Stimulated activated naive B cell treated with anti-CD40 and anti-IgM and Interleukin-4, amounts not matched to agents 10 μg/mL and 1 μg/mL and 100 μg/mL, for 72 hours (primary cell): ENCODE measurements at places on chromosomes 7 and 10.
A peak's percentile ranks its signal among the peaks of the same experiment; 100 is the strongest.

GRCh38 chr7:68619526-68619925, 978.7 kb upstream of the AUTS2 start:
- H3K4me3 ChIP-seq = no peak overlapping the region
- no peaks in the 10 kb centered on the region for H3K4me1 ChIP-seq
- no peaks in the 10 kb centered on the region for H3K36me3 ChIP-seq
- H3K27me3 ChIP-seq = no peaks in the 10 kb centered on the region
- H3K27ac ChIP-seq = no peak overlapping the region

DNA sequence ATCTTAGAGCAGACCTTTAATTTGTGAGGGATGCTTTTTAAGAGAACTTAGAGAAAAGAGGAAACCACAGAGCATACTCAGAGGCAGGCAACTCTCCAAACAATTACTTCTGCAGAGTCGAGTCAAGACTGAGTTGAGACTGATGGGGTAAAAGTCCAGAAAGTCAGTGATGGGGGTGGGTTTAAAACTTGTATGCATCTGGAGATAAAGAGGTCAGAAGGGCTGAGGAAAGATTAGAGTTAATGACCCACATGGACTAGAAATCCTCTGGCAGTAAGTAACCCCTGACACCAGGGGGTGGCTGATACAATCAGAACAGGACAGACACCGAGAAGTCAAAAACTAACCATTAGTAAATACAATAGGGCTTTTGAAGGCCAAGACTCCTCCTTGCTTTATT, 42.4 kb upstream of the SEPTIN7 start:
- H3K27me3 ChIP-seq = no peaks in the 10 kb centered on the region
- peaks cover 3% of the 10 kb centered on the region for H3K4me1 ChIP-seq
- DNase-seq = no peak
- no peak overlapping the region for H3K4me3 ChIP-seq

DNA sequence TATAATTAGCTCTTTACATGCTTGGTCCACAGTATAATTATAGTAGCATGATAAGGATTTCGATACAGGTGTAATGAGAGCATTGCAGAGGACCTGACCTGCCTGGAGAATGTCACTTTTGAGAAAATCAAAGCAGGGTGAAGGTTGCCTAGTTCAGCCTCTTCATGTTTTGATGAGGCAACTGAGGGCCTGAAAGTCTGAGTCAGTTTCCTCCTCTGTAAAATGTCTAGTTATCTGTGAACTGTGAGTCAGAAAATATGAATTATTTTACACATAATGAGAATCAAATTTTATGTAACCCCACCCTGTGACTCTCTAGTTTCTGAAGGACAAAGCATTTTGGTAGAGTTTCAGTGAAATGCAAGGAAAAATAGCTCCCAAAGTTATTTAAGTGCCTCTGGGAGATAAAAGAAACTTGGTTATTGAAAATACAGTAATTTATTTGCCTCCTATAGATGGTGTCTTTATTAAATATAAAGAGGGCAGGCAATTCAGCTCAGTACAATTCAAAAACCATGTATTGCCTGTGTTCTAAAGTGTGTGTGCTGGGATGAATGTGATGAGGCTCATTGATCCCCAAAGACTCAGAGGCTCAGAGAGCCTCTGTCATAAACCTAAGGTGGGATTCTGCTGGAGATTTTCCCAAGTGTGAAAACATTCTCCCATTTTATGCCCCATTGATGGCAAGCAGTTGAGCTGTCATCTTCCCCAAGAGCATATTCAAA, 37.3 kb upstream of the SAMD9L start:
- H3K27me3 ChIP-seq = peaks cover 27% of the 10 kb centered on the region
- no peak overlapping the region for H3K4me3 ChIP-seq
- no peaks in the 10 kb centered on the region for H3K36me3 ChIP-seq
- no peak overlapping the region for H3K27ac ChIP-seq
- no peaks in the 10 kb centered on the region for H3K4me1 ChIP-seq

GRCh38 chr7:105979405-105979804, 16.3 kb downstream of the CDHR3 start:
- H3K36me3 ChIP-seq = no peaks in the 10 kb centered on the region

DNA sequence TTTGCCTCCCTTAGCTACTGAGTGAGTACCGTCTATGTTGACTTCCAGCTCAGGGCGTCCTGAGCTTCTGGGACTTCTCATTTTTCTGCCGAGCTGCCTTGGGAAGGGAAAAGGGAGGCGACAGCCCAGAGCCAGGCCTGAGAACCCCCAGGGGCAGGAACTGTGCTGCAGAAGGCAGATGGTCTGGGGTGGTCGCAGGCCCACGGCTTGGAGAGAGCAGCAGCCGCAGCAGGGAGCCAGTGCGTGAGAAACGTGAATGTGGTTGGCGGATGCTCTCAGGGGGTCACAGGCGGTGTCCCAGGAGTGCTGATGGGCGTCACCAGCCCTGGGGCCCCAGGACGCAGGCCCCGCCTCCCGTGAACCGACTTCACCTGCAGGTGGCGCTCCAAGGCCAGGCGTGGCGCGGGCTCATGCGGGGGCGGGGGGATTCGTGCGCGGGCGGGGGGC, 9.2 kb upstream of the PWWP2B start:
- DNase-seq = peak; percentile 72
- peak overlapping the region; percentile 75 for H3K4me3 ChIP-seq
- H3K27me3 ChIP-seq = no peaks in the 10 kb centered on the region

DNA sequence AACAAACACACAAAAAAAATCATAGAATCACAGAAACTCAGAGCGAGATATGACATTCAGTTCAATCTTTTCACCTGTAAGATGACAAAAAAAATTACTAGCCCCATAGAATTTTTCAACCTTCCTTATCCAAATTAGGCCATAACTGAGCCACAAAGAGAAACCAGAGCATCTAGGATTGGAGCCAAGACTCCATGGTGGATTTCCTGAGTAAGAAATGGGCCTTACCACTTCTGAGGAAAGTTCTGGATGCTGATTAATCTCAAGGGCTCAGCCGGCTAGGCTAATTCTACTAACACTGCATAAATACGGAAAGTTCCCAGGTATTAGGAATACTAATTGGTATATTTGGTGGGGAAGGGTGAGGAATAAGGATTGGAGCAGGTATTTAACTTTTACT, 16.8 kb downstream of the LIPM start:
- DNase-seq = no peak
- H3K4me1 ChIP-seq = no peaks in the 10 kb centered on the region
- H3K4me3 ChIP-seq = no peak overlapping the region
- H3K27me3 ChIP-seq = no peaks in the 10 kb centered on the region

DNA sequence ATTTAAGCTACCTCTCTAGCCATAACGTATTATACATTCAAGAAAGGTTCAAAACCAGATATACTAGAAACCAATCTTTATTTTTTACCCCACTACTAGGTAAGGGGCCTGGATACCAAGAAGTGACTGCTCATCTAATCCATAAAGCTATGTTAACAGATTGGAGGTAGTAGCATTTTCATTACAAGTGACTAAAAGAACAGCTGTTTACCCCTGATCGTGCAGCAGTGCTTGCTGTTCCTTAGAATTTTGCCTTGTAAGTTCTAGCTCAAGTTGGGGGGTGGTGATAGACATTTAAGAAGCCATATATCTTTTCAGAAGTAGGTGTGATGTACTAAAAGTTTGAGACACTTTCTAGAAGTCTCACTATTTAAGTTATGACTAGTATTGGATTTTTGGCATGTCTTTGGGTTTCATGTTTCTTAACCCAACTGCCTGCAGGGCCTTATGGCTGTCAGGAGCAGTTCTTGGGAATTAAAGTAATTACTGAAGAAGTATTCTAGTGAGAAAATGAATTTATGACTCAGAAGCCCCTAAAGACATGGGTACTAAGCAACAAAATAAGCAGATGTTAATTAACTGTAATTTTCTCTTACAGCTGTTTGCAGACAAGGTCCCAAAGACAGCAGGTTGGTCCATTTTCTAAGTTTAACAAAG, 2.3 kb downstream of the PPIA start:
- H3K4me1 ChIP-seq = peaks cover 35% of the 10 kb centered on the region
- peaks cover 36% of the 10 kb centered on the region for H3K36me3 ChIP-seq
- H3K27ac ChIP-seq = peak overlapping the region; percentile 59
- H3K4me3 ChIP-seq = peak overlapping the region; percentile 96

GRCh38 chr10:103688491-103688890, 166.9 kb downstream of the SH3PXD2A start:
- H3K4me3 ChIP-seq = no peak overlapping the region
- peaks cover 47% of the 10 kb centered on the region for H3K4me1 ChIP-seq
- no peaks in the 10 kb centered on the region for H3K27me3 ChIP-seq
- no peak overlapping the region for H3K27ac ChIP-seq
- H3K36me3 ChIP-seq = no peaks in the 10 kb centered on the region

- no peak for DNase-seq
- H3K27me3 ChIP-seq = no peaks in the 10 kb centered on the region
- H3K4me1 ChIP-seq = no peaks in the 10 kb centered on the region
- no peak overlapping the region for H3K4me3 ChIP-seq
- H3K27ac ChIP-seq = no peak overlapping the region
Measured at GRCh38 chr10:101535949-101536348, 52.1 kb downstream of the POLL start.

DNA sequence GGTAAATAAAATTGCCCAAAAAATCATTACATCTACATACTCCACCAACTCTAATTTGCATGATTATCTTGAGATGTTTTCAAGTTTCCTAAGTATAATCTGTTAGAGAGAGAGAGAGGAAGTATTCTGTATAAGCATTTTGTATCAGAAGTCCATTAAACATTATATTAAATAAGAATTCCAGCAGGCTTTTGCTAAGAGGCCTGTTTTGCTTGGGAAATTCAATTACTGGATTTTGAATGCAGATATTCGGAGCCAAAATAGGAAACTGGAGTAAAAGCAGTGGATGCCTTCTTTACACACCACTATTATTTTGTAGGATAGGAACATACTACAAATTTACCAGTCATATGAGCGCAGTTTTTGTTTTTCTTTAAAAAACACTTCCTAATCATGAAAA, 727.8 kb downstream of the CNTNAP2 start:
- DNase-seq = no peak
- H3K36me3 ChIP-seq = no peaks in the 10 kb centered on the region
- no peaks in the 10 kb centered on the region for H3K27me3 ChIP-seq
- no peak overlapping the region for H3K27ac ChIP-seq

DNA sequence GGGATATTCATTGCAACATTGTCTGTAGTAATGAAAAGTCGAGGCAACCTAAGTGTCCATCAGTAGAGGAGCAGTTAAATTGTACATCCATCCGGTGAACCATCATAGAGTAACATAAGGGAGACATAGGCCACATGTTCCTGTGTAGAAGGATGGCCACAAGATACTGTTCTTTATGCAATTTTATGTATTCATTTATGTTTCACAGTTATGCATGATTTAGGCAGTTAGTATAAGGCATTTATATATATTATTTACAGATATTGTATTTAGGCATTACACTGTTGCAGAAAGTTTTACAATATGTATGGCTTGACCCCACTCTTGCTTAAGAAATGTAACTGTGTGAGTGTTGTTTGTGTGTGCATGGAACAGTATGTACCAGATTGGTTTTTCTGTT, 36.0 kb upstream of the CDH23 start:
- peaks cover 8% of the 10 kb centered on the region for H3K36me3 ChIP-seq
- H3K27me3 ChIP-seq = no peaks in the 10 kb centered on the region
- H3K4me1 ChIP-seq = peaks cover 14% of the 10 kb centered on the region
- no peak overlapping the region for H3K27ac ChIP-seq
- no peak overlapping the region for H3K4me3 ChIP-seq
- DNase-seq = no peak

DNA sequence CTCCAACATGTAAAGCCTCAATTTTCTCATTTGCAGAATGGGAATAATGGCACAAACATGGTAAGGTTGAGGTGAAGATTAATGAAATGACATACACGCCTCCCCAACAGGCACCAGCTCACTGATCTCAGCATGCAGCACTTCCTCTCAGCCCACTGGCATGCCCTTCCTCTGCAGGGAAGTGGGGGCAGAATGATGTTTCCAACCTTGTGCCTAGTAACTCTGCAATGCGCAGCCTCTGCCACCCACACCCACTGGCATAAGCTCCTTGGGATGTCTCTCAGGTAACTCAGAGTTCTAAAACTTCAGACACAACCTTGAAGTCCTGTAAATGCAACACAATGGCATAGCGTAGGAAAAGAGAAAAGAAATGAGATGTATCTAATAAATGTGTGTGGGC, 540.7 kb downstream of the HTR7 start:
- no peak overlapping the region for H3K27ac ChIP-seq
- no peaks in the 10 kb centered on the region for H3K36me3 ChIP-seq
- no peaks in the 10 kb centered on the region for H3K27me3 ChIP-seq
- no peak for DNase-seq
- H3K4me3 ChIP-seq = no peak overlapping the region

DNA sequence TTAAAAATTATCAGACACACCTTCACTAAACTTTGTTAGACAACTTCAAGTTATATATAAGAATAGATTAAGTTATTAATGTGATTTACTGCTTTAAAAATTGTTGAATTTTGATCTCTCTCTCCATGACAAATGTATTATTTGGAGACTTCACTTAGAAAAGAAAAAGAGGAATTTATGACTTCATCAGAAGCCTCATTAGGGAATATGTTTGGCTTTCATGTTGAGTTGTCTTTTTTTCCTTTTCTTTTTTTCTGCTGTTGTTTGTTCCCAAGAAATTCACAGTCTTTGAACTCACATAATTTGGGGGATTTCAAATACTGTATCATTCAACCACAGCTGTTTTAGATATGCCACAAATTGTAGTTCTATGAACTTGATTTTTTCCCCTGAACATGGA, 149.5 kb downstream of the PPP1R9A start:
- no peaks in the 10 kb centered on the region for H3K4me1 ChIP-seq
- H3K27me3 ChIP-seq = no peaks in the 10 kb centered on the region
- no peak overlapping the region for H3K4me3 ChIP-seq

- peaks cover 27% of the 10 kb centered on the region for H3K27me3 ChIP-seq
- H3K4me1 ChIP-seq = peaks cover 7% of the 10 kb centered on the region
- no peak for DNase-seq
- H3K4me3 ChIP-seq = no peak overlapping the region
- H3K27ac ChIP-seq = no peak overlapping the region
Measured at GRCh38 chr10:133448120-133448519, 5.6 kb upstream of the SCART1 start.

- no peaks in the 10 kb centered on the region for H3K36me3 ChIP-seq
- H3K27me3 ChIP-seq = peaks cover 7% of the 10 kb centered on the region
- H3K27ac ChIP-seq = no peak overlapping the region
Measured at GRCh38 chr10:14975672-14976273, 16.6 kb downstream of the MEIG1 start.

GRCh38 chr7:132251327-132251659, 325.0 kb downstream of the PLXNA4 start:
- H3K27ac ChIP-seq = no peak overlapping the region
- no peaks in the 10 kb centered on the region for H3K4me1 ChIP-seq
- no peaks in the 10 kb centered on the region for H3K36me3 ChIP-seq
- no peak overlapping the region for H3K4me3 ChIP-seq
- peaks cover 22% of the 10 kb centered on the region for H3K27me3 ChIP-seq

GRCh38 chr10:121661451-121661851, 63.2 kb upstream of the FGFR2 start:
- H3K4me3 ChIP-seq = no peak overlapping the region
- no peaks in the 10 kb centered on the region for H3K36me3 ChIP-seq
- H3K27ac ChIP-seq = no peak overlapping the region
- no peaks in the 10 kb centered on the region for H3K27me3 ChIP-seq

DNA sequence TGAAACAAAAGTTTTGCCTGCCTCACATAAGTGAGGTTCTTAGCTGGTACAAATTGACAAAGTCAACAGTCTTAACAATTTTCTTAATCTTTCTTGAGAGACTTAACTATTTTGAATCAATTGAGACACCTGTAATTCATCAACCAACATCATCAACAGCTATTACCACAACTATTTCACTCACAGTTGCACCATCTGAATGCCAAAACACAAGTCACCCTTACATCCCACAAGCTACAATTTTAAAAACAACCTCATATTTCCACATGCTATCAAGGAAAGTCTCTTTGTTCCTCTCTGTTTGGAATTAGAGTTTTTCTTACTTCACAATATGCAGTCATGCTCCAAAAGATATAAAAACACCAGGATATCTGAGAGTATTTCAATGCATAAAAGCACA, 4.9 kb downstream of the SMURF1 start:
- peaks cover 22% of the 10 kb centered on the region for H3K36me3 ChIP-seq
- H3K4me1 ChIP-seq = peaks cover 62% of the 10 kb centered on the region
- H3K27me3 ChIP-seq = no peaks in the 10 kb centered on the region
- H3K27ac ChIP-seq = peak overlapping the region; percentile 20
